ENCODE measurements at places on chromosomes 2 and 18. TPM values are rescaled to one million over a fixed set of nuclear protein-coding genes. Genes with fewer than 3 reads are reported as not detected.

The MYO1B gene
- 26.5 TPM for total RNA-seq

The ANKRD62 gene
- total RNA-seq: not detected

GRCh38 chr18:36012891-36013290 is 40.4 kb downstream of the RMP24 start:
- H3K4me1 ChIP-seq: no peaks in the 10 kb centered on the region

DNA sequence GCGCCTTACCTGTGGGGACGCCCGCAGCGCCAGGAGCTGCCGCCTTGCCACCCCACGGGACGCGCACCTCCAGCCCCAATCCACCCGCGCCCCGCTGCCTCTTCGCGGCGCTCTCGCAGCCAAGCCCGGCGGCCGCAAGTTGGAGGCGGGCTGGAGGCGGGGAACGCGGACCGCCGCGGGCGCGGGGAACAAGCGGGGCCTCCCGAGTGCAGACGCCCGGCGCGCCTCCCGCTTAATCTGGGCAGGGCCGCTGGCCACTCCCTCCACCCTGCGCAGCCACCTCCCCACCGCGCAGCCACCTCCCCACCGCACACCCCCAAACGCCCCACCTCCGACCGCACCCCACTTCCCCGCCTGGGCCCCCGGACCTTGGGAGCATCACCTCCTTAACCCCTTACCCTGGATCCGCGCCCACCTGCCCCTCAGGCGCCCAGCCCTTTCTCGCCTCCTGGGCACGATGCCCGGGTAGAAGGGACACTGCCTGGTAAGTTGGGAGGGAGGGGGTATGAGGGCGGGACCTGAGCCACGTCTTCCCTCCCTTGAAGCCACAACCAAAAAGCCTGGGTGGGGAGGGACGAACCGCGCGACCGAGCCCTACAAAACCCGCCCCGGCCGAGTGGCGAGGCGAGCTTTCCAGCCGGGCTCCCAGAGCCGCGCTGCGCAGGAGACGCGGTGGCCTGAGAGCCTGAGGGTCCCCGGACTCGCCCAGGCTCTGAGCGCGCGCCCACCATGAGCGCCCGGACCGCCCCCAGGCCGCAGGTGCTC is at the start of the genes COL4A3 and COL4A4:
Gene COL4A3 (plus strand): TSS at position 627 of the 765 bp plus-strand sequence. CDS start 103 bp downstream, at position 730.
Gene COL4A4 (minus strand): TSS at position 208 of the 765 bp plus-strand sequence. CDS start 16,722 bp downstream, outside the sequence.
- H3K4me3 ChIP-seq: peak within 1 kb of the TSS; percentile 36
- DNase-seq: no peak
- peaks cover 57% of the 10 kb centered on the region for H3K27me3 ChIP-seq
- H3K27ac ChIP-seq: peak within 1 kb of the TSS; percentile 0
- H3K4me1 ChIP-seq: peaks cover 6% of the 10 kb centered on the region
- no peaks in the 10 kb centered on the region for H3K36me3 ChIP-seq

DNA sequence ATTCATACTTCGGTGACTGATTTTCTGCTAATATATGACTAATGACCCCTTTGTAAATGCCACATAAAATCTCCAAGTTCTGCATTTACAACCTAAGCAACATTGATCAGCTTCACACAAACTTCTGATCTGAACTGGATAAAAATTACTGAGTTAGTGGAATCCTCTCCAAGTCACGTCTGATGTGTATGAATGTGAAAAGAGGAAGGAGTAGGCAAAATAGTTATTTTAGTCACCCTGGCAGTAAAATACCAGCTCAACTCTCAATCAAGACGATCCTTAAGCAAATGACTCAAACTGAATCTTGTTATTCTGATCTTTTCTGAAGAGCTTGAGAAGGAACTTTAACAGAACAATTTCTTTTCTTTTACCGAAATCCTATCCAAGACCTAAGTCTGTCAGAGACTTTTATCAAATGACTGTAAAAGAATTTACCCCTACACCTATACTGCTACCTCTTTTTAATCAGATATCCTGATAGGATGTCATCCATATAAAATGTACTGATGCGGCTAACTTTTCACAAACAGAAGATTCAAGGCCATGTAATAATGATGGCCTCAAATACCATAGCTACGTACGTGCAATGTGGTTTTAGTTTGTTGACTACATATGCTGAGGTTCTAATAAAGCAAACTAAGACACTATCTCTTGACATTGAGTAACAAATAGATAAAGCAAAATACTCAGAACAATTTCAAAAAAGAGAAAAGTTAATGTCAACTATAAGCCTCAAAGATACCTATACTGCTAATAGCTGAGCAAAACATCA is 23.7 kb downstream of the CUL3 start:
- H3K4me3 ChIP-seq: no peak overlapping the region
- no peaks in the 10 kb centered on the region for H3K27me3 ChIP-seq
- H3K4me1 ChIP-seq: no peaks in the 10 kb centered on the region
- H3K36me3 ChIP-seq: no peaks in the 10 kb centered on the region

- H3K4me3 ChIP-seq: no peak overlapping the region
- no peak for DNase-seq
- H3K27me3 ChIP-seq: no peaks in the 10 kb centered on the region
Observed at GRCh38 chr2:225454412-225454811, 54.9 kb downstream of the NYAP2 start.

DNA sequence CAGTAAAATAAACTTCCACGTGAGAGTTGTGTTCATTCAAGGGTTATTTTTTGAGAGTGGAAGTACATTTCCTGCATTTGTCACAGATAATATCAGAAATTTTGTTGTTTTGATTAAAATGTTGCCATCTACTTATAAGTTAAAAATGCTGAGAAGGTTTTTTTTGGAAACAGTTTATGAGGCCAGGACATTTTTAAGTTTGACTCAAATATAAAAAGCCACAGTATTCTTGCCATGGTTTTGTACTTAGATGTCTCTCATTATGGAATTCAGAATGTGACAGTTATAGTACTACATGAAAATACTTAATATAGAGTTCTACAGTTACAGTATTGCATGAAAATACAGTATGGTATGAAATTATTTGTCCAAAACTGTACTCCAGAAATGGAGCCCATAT is 44.1 kb downstream of the PDK1 start:
- H3K4me1 ChIP-seq: no peaks in the 10 kb centered on the region
- H3K36me3 ChIP-seq: peaks cover 6% of the 10 kb centered on the region
- no peak for DNase-seq
- no peak overlapping the region for H3K27ac ChIP-seq

The NTSR2 gene
- not detected for total RNA-seq

The EHD3 gene
- total RNA-seq: 2.7 TPM

The FOXD4L1 gene
- total RNA-seq: 0.24 TPM

All from thymus (tissue), 14 donors.